ENCODE measurements at places on chromosomes 16 and 17. TPM values are rescaled to one million over a fixed set of nuclear protein-coding genes. Genes with fewer than 3 reads are reported as not detected.

The CLEC10A gene
- total RNA-seq = 1.5 TPM

The ST3GAL2 gene
- total RNA-seq = 61.2 TPM

The BORCS6 gene
- total RNA-seq = 16.6 TPM

The MYH1 gene
- not detected for total RNA-seq

The TEX19 gene
- not detected for total RNA-seq

The PDIA2 gene
- not detected for total RNA-seq

The COX6A2 gene
- not detected for total RNA-seq

The GAS2L2 gene
- 0.05 TPM for total RNA-seq

The ORMDL3 gene
- total RNA-seq = 38.5 TPM

The FTSJ3 gene
- total RNA-seq = 78.8 TPM

The CTRB2 gene
- not detected for total RNA-seq

The ITGAE gene
- total RNA-seq = 7.3 TPM

The CBFA2T3 gene
- 0.14 TPM for total RNA-seq

The ATP1B2 gene
- total RNA-seq = not detected

The TBC1D3K gene
- total RNA-seq = not detected

The SCPEP1 gene
- 61.4 TPM for total RNA-seq

The TBC1D3I gene
- 0.05 TPM for total RNA-seq

The SKAP1 gene
- 0.17 TPM for total RNA-seq

The ENGASE gene
- 19.6 TPM for total RNA-seq

The NPIPB9 gene
- 1.9 TPM for total RNA-seq

The SLC2A4 gene
- total RNA-seq = 0.34 TPM

The ATP2A3 gene
- total RNA-seq = not detected

The TBC1D3H gene
- total RNA-seq = not detected

The LRRC59 gene
- total RNA-seq = 118 TPM

The TBC1D3L gene
- total RNA-seq = 1.9 TPM

The PRR11 gene
- 3.2 TPM for total RNA-seq

The TMEM204 gene
- total RNA-seq = 107 TPM

The DRC7 gene
- not detected for total RNA-seq

The SSTR5 gene
- total RNA-seq = 0.17 TPM

The ASPHD1 gene
- not detected for total RNA-seq

The NAE1 gene
- total RNA-seq = 48.8 TPM

The FN3K gene
- total RNA-seq = 7.0 TPM

The PNMT gene
- 1.7 TPM for total RNA-seq

The CACNG3 gene
- total RNA-seq = not detected

The TMED6 gene
- 0.14 TPM for total RNA-seq

Data from dermis blood vessel endothelial cell (primary cell).